ENCODE measurements at places on chromosomes 16 and 17. TPM values are rescaled to one million over a fixed set of nuclear protein-coding genes. Genes with fewer than 3 reads are reported as not detected.

Gene CTRB1
- total RNA-seq: 5.6 TPM

Gene ABCA10
- total RNA-seq: 0.34 TPM

GRCh38 chr17:11330006-11330405 is 89.0 kb downstream of the SHISA6 start:
- no peak for DNase-seq

DNA sequence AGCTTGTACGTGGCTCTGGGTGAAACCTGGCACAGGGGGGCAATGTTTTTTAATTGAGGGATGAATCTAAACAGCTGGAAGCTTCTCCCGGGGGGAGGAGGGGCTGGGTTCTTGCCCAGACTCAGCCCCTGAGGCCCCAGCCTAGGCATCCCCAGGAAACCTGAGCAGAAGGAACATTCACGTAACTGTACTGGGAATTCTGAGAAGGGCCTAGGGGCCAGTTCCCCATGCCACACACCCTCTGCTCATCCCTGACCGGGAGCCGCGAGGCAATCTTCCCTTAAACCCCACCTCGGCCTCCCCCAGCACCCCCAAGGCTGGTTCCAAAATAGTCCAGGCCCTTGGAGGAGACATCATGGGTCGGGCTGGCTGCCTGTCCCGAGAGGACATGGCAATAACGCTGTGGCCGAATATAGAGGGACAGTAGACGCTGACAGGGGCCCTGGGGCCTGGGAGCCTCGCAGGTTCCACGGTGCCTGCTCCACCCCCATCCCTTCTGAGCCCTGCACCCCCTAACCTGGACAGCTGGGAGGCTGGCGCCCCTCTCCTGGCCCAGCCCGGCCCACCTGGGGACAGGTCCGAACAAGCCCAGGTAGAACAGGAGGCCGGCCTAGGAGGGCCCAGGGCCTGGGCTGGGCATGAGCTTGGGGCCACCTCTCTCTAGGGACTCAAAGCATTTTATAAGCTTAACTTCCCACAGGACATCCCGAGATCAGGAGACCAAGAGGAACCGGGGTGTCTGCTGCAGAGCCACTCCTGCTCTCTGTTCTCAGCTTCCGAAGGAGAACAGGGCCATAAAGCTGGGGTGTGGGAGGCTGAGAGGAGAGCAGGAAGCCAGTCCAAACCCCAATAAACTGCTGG is 83.2 kb upstream of the TOB1 start:
- no peak for DNase-seq

DNA sequence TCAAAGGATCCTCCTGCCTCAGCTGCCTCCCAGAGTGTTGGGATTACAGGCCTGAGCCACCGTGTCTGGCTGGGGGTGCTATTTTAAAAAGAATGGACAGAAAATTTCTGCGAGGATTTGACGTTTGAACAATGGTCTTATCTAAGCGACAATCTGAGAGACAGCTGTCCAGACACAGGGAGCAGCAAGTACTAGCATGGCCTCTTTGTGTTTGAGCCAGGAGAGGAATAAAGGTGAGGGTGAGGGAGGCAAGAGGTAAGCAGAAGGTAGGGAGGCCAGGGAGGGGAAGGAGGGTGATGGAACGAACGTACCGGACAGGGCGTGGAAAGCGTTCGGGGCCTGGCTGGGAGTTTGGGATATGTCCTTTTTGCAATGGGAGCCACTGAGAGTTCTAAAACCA is 59.2 kb downstream of the PITPNC1 start:
- DNase-seq: no peak

DNA sequence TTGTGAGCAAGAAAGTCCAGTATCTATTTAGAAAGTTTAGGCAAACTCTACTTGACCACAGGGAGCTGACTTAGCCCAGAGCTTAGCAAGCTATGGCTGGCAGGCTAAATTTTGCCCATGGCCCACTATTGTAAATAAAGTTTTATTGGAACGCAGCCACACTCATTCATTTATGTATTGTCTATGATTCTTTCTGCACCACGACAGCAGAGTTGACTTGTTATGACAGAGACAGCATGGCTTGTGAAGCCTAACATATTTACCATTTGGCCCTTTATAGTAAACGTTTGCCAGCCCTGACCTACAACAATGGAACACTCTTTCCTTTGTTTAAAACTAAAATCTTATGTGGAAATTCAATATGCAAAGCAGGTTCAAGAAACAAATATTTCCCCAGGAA is 100.0 kb upstream of the ZFHX3 start:
- DNase-seq: no peak

DNA sequence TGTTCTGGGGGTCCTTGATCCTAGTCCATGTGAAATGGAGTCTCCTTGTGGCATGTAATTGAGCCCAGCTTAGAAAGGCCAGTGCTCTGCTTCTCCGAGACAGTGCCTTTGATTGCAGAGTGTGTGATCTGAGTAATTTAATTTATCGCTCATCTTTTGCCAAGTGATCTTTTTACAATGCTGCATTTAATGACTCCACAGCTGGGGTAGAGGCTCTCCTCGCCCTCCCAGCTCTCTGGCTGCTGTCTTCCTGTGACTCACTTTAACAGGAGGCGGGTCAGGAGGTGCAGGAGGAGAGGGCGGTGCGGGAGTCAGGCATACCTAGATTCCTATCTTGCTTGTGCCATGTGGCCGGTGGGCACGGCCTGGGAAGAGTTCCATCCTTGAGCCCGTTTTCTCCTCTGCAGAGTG is 113.4 kb upstream of the FOXF1 start:
- DNase-seq: peak; percentile 28

GRCh38 chr16:74160759-74161158 is 135.9 kb upstream of the PSMD7 start:
- no peak for DNase-seq

GRCh38 chr16:27995378-27995777 is 68.1 kb downstream of the GSG1L start:
- DNase-seq: no peak

- DNase-seq: no peak
These were observed 396.8 kb downstream of the SOX9 start for GRCh38 chr17:72517413-72518158.

DNA sequence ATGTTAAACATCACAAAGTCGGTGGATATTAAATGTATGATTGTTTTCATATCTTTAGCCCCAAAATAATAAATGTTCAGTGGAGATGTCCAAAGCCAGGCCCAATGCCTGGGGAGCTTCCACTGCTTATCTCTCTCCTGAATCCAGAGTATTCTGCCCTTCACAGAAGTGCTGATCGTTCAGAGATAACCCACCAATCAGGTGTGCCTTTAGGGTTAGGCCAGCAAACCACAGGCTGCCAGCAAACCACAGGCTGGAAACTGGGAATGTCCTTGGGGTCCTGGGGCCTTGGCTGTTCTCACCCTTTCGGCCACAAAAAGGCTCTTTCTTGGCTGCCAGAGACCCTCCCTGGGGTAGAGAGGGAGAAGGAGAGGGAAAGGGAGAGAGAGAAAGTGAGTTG is 33.9 kb downstream of the NXN start:
- DNase-seq: no peak

- DNase-seq: no peak
These were observed 58.8 kb downstream of the UTP18 start for GRCh38 chr17:51319186-51319585.

Gene VAT1L
- total RNA-seq: 0.10 TPM

GRCh38 chr16:84194018-84194417 is 3.1 kb downstream of the ADAD2 start:
- no peak for DNase-seq

Gene KRT20
- total RNA-seq: 1.5 TPM

DNA sequence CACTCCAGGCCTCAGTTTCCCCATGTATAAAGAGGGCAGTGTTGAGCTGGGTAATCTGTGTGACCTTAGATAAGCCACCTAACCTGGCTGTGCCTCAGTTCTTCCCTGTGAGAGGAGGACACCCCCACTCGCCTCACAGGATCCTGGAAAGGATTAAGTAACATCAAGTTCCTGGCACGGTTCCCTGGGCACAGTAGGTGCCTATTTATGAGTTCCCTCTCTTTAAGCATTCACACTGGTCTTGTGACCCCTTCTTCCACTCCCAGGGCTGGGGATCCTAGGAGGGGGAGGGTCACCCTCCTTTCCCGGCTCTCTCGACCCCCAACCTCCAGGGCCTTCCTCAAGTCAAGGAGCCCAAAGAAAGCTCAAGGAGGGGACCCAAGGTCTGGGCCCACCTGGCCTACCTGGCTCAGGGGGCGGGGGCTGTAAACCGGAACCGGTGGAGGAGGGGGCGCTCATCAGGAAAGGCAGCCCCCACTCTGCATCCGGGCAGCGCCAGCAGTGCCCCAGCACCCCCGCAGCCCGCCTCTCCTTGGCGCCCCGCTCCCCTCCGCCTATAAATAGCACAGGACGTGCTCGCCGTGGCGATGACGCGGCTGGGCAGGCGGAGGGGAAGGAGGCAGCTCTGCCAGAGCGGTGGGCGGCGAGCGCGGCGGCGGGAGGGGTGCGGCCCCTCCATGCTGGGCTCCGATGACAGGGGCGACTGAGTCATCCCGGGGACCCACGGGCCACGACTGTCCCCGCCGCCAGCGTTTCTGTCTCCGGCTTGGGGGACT is 9.4 kb downstream of the RPL19 start:
- no peak for DNase-seq

Gene HEATR9
- total RNA-seq: not detected

DNA sequence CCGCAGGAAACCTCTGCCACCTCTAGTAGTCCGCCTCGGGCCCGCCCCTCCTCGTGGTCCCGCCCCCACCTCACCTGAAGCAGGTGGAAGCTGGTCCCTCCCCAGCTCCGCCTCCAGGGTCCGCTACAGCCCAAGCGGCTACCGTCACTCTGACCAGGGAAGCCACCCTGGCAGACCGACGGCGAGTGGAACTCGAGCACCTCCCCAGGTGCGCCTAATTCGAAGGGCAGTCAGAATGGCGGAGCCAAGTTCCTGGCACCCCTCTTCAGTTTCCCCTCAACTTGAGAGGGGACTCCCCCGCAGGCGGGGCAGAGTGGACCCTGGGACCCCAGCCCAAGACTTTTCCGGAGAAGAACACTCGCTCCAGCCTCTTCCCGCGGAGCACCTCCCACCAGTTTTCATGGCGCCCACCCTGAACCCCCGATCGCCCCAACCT is 507 bp downstream of the FHOD1 start:
- DNase-seq: peak; percentile 84

GRCh38 chr16:78715673-78716072 is 616.2 kb downstream of the WWOX start:
- no peak for DNase-seq

Gene ZSWIM7
- 33.5 TPM for total RNA-seq

DNA sequence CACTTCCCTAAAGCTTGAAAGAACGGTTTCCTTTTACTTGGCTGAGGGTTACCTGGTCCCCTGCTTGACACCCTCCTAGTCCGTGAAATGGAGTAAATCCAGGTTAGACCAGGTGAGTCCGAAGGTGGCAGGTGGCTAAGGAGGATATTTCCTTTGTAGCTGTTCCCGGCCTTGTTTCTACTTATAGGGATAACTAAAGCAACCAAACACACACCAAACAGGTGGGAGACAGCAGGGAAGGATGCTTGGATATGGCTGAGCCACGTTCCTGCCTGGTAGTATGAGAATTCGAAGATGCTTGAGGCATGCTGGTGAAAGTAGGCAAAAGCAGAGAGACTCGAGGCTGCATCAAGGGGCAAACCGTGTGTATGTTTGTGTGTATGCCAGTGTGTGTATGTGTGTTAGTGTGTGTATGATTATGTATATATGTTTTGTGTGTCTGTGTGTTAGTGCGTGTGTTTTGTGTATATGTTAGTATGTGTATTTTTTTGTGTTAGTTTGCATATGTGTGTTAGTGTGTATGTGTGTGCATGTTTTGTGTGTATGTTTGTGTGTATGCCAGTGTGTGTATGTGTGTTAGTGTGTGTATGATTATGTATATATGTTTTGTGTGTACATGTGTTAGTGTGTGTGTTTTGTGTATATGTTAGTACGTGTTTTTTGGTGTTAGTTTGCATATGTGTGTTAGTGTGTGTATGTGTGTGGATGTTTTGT is 28.9 kb downstream of the RBFOX1 start:
- DNase-seq: no peak

GRCh38 chr16:86619239-86619794 is 41.0 kb downstream of the FOXL1 start:
- DNase-seq: no peak

Gene KRTAP9-8
- not detected for total RNA-seq

GRCh38 chr16:70258065-70258464 is 6.3 kb upstream of the EXOSC6 start:
- no peak for DNase-seq

- DNase-seq: no peak
These were observed 174.8 kb upstream of the FOXF1 start for GRCh38 chr16:86335266-86336172.

Gene ZC3H18
- 57.8 TPM for total RNA-seq

Gene C16orf96
- 0.10 TPM for total RNA-seq

DNA sequence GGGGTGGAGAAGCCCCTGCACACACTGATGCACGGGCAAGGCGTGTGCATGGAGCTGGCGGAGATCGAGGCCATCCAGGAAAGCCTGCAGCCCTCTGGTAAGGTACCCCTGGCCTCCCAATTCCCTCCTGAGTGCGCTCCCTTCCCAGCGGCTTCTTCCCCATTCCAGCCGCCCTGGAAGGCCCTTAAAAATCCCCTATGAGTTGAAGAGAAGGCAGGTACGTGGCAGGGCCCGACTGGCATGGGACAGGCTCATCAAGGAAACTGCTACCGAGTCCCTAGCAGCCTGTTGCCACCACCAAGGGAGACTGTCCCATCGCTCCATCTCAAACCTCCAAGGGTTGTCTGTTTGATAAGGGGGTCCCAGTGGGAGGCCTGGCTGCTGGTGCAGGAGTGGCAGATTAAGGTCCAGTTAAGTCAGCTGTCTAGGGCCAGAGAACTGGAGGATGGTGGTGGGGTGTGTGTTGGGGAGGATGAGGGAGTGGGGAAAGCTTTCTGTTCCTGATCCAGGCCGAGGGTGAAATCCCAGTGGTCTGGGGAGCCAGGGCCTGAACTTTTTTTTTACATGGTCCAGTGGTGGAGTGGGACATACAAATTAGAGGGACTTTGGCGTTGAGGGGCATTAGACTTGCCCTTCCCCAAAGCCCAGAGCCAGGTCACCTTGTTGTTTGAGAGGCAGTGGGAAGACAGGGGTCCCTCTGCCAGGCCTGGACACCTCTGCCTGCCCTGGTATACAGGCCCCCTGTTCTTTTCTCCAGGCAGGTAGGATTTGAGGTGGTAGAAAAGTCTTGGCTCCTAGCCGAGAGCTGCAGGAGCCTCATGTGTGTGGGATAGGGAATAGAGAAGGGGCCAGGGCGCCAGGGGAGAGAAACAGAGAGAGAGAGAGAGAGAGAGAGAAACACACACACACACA is 994 bp downstream of the IGFBP4 start:
- DNase-seq: no peak

GRCh38 chr16:49524216-49524946 is 150.8 kb downstream of the C16orf78 start:
- no peak for DNase-seq

Gene SRCIN1
- total RNA-seq: 10.5 TPM

GRCh38 chr16:2048116-2048543 is 345 bp downstream of the TSC2 start:
- no peak for DNase-seq

GRCh38 chr17:52128721-52129120 is 29.8 kb downstream of the CA10 start:
- DNase-seq: no peak

Gene PPP1R1B
- 0.49 TPM for total RNA-seq

All from HCT116 (cell line).